ENCODE measurements at places on chromosomes 16 and 17.

DNA sequence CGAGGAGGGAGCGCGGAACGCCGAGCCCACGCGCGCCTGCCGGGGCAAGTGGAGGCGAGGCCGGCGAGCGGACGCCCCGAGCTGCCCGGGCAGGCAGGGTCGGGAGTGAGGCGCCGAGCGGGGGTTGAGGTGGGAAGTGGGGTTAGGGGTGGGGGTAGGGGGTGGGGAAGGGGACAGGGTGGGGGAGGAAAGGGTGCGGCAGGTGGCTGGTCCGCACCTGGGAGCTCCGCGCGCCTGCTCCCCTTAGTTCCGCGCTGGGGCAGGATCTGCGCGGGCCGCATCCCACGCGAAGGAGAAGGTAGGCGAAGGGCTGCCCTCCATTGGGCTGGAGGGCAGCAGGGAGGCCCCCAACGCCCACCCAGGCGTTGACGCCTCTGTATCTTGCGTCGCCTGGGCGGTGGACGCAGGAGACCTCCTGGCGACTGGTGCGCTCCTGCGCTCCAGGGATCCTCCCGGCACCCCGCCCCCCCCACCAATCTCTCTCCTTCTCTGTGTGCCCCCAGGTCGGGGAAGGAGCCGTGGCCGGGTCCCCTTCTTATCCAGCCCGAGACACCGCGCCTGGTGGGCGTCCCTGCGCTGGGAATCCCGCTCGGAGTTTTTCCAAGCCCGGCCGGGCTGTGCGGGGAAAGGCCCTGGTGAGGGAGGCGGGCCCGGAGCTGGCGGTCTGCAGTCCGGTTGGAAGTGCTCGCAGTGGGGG is 51.3 kb upstream of the AMZ2 start:
- DNase-seq, result no peak

DNA sequence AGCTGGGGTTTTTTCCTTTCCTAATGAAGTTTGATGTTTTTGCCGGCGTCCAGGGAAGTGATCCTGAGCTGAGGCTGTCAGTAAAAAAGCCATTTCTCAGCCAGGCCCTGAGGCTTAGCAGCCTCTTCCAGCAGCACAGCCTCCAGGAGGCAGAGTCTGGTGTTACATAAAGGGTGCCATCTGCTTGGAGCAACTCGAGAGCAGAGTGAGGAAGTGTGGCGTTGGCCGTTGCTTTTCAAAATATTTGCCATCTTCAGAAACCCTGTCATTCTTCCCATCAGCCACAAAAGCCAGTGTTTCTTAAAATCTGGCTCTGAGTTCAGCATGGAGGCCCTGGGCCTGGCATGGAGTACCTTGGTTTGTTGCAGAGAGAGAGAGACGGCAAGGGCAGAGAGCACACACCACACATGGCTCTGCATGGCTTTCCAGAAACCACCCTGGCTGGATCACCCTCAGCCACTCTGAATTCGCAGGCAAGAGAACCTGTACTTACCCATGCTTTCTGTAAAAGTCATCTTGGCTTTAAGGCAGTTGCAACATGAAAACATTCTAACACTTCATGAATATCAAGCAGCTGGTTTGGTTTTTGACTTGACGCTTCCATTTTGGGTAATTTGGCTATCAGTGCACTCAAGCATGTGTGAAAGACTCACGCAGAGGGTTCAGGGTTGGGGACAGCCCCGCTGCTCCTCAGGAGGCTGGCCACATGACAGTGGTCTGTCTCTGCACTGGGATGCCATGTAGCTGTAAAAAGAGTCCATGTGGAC is 21.0 kb downstream of the PMM2 start:
- DNase-seq, result no peak

GRCh38 chr16:71771571-71771970 is 37.1 kb downstream of the AP1G1 start:
- DNase-seq, result no peak

DNA sequence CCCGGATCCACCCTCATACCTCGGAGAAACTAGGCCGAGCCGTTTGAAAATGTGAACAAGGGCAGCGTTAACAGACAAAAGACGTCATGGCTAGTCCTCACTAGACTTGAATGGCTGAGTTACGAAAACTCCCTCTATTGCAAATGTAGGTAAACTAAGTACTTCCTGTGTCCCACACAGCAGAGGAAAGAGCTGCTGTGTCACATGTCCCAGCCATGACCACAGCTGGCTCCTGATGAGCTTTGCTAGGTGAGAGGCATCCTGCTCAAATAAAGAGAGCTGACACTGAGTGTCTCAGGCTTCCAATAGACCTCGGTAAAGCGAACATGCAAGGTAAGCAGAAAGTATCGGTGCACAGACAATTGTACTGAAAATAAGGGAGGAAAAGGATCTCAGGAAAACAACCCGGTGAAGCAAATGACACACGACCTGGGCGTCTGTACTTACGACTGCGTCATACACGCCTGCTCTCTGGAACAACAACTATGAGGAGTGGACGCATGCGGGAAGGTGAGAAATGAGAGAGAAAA is 26.0 kb downstream of the TMEM204 start:
- no peak for DNase-seq

GRCh38 chr16:89422527-89422904 is 67.8 kb downstream of the ANKRD11 start:
- DNase-seq, result no peak

DNA sequence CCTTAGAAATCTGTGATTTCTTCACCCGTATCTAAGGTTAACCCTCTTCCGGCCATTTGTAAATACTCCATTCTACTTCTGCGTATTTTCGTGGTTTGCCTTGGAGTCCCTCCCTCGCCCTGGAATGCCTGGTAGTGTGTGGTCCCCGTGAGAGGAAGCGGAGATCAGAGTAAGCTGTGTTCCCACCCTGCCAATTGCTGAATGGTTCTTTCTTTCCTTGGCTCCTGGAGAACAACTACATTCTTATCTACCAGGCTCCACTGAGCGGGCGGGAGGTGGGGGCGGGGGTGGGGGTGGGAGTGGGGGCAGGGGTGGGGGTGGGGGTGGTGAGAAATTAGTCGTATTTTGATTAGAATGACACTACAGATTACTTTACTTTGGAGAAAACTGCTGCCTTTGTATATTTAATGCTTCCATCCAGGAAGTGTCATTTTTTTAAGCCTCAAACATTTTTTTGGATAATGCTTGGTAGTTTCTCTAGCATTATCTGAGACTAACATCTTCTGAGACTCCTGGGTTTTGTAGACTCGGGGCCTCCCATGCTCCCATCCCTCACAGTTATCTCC is 20.9 kb upstream of the FASN start:
- no peak for DNase-seq

DNA sequence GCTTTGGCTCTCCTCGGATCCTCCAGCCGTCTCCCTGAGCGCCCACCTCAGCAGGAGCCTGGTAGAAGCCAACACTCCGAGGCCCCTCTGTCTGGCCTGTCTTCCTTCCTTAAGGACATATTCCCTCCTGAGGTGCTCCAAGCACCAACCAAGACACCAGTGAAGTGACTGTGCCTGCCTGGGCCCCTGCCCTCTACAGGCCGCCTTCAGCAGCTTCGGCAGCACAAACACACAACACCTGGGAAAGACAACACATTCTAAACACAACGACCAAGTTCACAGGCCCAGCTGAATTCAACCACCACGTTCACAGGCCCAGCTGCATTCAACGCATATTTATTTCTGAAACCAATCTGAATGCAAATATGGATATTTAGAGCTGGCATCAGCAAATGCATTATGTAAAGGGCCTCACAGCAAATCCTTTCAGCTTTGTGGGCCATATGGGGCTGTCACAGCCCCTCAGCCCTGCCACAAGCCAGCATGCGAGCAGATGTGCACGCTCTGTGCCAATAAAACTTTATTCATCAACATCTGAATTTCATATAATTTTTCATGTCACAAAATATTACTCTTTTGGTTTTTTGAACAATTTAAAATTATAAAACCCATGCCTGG is 12.2 kb downstream of the GALNS start:
- DNase-seq, result no peak

DNA sequence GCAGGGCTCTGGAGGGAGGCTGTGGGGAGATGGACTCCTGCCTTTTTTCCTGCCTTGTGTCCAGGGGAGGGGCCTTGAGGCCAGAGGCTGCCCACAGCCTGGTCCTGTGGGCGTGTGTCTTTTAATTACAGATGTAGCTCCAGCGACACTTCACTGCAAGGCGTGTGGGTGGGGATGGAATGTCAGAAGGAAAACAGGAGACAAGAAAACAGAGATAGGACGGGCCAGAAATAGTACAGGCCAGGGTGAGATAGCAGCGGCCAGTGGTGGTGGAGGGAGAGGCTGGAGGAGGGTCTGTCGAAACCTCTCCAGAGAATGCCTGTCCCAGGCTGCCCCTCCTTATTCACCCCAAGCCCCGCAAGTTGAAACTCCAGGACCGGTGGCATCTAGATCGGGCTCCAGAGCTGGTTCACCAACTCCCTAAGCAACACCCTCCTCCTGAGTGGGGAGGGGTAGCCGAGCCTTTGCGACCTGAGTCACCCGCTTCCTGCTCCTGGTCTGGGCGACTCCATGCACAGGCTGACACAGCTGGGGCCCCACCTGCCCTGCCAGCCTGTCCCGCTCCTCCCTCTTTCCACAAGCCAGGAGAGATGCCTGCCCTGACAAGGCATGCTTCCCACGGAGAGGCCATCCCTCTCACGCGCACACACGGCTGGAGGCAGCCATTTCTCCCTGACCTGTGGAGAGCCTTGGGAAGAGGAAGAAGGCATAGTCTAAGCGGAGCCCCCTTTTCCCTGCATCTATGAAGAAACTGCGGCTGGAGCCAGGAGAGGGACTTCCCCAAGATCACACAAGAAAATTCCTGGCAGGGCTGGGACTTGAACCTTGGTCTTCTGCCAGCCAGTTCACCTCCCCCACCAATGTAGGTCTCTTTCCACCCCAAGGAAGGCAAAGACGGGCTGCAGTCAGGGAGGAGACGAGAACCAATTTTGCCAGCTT is 6.6 kb upstream of the JUP start:
- DNase-seq, result peak; percentile 78

DNA sequence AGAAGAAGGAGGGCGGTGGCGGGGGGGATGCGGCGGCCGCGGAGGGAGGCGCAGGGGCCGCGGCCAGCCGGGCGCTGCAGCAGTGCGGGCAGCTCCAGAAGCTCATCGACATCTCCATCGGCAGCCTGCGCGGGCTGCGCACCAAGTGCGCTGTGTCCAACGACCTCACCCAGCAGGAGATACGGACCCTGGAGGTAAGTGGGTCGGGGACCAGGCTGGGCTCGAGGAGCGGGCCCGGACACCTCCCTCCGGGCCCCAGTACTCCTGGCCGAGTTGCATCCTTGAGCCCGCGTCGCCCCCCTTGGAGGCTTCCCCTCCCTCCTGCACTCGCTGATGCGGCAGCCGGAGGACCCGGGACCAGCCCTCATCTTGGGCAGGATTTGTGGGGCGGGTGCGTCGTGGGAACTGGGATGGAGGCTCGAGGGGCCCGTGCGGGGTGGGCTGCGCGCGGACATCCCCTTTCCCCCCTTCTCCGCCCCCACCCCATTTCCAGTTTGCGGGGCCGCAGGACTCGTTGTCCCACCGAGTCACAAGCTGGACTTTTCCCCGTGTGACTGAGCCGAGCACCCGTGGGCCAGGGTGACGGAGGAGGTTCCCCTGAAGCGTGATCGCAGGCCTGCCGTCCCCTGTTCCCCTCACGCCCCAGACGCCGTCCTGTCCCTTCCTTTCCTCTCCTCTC is 572 bp downstream of the KSR1 start:
- DNase-seq, result no peak

DNA sequence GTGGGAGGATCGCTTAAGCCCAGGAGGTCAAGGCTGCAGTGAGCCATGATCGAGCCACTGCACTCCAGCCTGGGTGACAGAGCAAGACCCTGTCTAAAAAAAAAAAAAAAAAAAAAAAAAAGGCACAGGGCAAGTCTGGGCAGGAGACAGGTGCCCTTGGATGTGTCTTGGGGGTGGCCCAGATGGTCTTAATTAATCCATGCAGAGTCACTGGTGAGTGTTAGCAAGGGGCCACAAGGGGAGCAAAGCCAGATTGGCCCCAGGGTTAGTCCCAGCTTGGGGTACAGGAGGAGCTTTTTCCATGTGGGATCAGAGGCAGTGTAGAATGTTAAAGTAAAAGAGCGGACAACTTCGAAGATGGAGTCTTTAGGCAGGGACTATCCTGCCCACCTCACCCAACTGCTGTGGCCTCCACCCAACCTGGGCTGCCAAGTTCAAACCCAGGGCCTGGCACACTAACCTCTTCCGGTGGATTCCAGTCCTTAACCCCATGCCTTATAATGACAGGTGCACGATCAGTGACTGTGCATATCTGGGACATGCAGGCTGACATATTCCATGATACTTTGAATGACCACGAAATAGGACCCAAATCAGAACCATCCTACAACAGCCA is 32.2 kb upstream of the MFSD6L start:
- no peak for DNase-seq
